ENCODE measurements at places on chromosomes 4 and X. TPM values are rescaled to one million over a fixed set of nuclear protein-coding genes. Genes with fewer than 3 reads are reported as not detected.
A peak's percentile ranks its signal among the peaks of the same experiment; 100 is the strongest.

MAGEB1 gene
- total RNA-seq: not detected

GRCh38 chr4:104470770-104471169, 23.9 kb downstream of the CXXC4 start:
- DNase-seq: no peak

ADAMTS3 gene
- 0.25 TPM for total RNA-seq

TLR3 gene
- 6.5 TPM for total RNA-seq

CACNA1F gene
- total RNA-seq: not detected

- peak; percentile 11 for DNase-seq
Measured at GRCh38 chr4:29311247-29311646, 1408.9 kb upstream of the PCDH7 start.

GRCh38 chr4:7159923-7160322, 32.4 kb upstream of the SORCS2 start:
- DNase-seq: no peak

DNA sequence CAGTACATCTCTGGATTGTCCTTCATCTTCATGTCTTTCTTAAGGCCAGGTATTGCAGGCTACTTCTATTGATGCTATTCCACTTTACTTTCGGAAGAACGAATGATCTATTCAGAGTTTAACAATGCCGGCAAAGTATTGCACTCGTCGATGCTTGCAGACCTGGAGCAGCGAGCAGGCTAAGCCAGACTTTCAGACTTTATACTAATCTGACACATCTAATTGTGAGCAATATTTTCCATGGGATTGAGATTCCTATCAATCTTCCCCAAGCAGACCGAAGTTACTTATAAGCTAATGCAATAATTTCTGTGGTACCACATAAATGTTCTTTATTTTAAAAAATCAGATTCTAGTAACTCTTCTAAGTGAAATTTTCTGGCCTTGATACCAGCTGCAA, 1.6 kb downstream of the EMCN start:
- DNase-seq: no peak

GPM6B gene
- 6.9 TPM for total RNA-seq

All from MCF 10A (cell line).